ENCODE measurements at places on chromosomes 1 and 21.
A peak's percentile ranks its signal among the peaks of the same experiment; 100 is the strongest.

DNA sequence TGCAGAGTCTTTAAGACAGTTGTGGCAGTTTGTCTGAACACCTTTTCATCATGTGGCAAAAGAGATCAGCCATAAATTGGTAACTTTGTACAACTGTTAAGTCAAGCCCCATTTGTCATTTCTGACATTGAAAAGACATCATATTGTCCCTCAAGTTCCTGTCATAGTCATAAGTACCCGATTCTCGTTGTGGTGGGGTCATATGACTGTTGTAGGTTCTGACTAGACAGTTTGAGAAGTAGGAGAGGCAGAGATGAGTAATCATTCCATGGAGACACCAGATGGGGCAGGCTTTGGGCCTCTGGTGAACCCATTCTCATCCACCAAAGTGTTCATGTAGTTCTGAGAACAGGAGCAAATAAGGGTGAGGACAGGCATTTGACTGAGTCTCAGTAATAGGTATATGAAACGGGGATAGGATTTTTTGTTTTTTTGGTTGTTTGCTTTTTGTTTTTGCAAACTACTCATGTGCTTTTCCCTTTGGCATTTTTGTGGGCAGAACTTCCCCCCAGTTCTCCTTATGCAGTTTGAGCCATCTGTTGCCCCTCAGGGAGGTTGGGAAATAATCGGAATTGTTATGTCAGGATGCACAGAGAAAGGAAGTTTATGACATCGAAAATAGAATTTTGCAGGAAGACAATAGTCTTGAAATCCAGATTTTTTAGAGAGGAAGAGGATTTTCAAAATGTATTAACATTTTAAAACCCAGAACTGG is 86.9 kb upstream of the KCNE2 start:
- DNase-seq: no peak

DNA sequence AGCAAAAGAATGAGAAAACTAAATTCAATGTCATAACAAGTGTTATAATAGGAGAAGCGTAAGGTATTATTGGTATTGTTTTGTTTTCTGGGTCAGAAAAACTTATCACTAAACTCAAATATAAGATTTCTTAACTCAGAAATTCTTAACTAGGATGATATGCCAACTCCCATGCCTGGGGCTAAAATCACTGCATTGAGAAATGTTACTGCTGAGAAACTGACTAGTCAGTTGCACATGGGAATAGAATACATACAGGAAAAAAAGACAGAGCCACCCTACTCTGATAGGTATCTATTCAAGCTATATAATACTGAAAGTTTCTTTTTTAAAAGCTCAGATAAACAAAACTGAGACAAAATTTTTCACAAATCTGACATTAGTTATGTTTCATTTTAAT is 56.3 kb downstream of the PRPF38A start:
- DNase-seq: no peak

- no peak for DNase-seq
These were observed 510.1 kb downstream of the PLA2G4A start for GRCh38 chr1:187338762-187339412.

GRCh38 chr1:167059045-167059808 is 30.9 kb downstream of the GPA33 start:
- DNase-seq: peak; percentile 85

DNA sequence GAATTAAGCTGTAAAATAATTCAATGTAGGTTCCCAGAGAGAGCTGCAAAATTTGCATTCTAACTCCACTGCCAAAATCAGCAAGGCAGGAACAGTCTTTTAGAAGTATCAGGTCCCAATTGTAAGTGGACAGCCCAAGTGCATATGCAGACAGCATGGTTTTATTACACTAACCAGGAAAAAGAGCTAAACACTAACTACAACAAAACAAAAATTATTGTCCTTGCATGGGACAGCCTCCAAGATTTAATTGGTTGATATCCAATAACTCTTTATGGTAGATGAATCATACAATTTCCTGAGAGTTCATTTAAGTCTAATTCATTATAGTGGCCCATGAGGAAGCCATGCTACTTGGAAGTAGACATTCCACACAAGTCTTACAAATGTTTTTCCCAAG is 154.3 kb upstream of the ZNF648 start:
- no peak for DNase-seq

GRCh38 chr1:3457910-3458883 is 3.7 kb downstream of the ARHGEF16 start:
- DNase-seq: no peak

- DNase-seq: no peak
These were observed 609.1 kb downstream of the KIF26B start for GRCh38 chr1:245763873-245764331.
